ENCODE measurements at places on chromosomes 1 and 21.

- DNase-seq = no peak
Measured at GRCh38 chr1:231310391-231310934, 27.2 kb downstream of the EXOC8 start.

GRCh38 chr1:119713039-119713748 is 1.5 kb downstream of the PHGDH start:
- no peak for DNase-seq

GRCh38 chr1:92739669-92740524 is 45.0 kb downstream of the EVI5 start:
- DNase-seq = peak; percentile 49

DNA sequence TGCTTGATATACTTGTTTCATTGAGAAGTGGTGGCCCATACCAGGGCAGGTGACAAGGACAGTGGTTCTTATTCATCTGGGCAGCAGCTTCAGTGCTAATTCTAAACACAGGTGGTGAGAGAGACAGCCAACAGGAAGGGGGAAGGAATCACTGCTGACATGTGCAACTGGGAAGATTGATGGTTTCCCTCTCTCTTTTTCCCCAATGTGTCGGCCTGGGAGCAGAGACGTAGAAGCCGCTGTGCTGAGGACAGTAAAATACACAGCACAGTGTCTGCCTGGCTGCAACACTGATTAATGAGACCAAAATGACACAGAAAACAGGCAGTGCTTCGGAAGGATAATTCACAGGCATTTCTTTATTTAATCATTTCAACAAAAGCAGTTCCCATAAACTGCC is 48.8 kb downstream of the WARS2 start:
- DNase-seq = no peak

GRCh38 chr1:33338440-33339211 is 17.7 kb upstream of the A3GALT2 start:
- DNase-seq = no peak

DNA sequence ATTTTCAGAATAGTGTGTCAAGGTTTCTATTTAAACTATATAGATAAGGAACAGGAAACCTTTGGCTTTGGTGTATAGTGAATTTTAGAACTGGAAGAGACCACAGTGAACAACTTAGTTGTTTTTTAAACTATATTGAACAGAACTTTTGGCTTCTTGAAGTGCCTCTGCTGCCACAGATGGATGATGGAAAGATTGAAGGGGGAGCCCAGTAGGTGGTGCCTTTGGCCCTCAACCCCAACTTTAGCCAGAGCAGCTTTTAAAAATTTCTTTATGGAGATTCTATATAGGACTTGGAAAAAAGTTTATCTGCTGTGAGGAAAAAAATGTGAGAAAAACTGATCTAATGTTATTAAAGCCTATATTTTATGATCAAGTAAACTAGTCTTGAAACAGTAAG is 50.2 kb downstream of the SWT1 start:
- no peak for DNase-seq

GRCh38 chr1:9465640-9466039 is 73.6 kb upstream of the SLC25A33 start:
- no peak for DNase-seq

DNA sequence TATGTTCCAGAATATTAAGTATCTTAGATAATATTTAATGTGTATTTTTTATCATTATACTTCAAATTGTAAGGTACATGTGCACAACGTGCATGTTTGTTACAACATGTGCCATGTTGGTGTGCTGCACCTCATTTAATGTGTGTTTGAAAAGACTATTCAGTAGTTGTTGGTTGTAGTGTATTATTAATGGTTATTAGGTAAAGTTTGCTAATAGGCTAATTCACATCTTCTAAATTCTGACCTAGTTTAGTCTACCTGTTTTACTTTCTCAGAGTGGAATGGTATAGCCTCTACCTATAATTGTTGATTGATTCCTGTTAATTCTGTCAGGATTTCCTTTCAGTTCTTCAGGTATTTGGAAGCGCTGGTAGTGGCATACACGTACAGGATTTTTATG is 153.0 kb downstream of the NCAM2 start:
- no peak for DNase-seq

GRCh38 chr1:227928811-227929375 is 18.8 kb downstream of the WNT9A start:
- no peak for DNase-seq

DNA sequence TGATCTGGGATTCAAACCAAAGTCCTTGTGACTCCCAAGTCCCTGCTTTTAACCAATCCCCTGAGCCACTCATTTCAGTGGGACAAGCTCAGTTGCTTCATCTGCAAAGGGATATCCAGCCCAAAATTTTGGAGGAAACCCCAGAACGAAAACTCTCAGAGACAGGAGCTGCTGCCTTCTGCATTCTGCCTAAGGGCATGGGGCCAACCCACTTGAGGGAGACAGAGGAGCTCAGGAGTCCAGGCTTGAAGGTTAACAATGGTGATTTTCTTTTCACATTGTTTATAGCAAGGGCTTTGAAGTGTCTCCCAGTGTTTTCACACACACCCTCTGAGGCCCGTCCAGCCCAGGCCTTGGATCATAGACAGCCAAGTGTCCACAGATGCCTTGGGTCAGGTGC is 148.1 kb upstream of the CTTNBP2NL start:
- DNase-seq = no peak

GRCh38 chr1:43253173-43253572 is 16.6 kb upstream of the TMEM125 start:
- no peak for DNase-seq

DNA sequence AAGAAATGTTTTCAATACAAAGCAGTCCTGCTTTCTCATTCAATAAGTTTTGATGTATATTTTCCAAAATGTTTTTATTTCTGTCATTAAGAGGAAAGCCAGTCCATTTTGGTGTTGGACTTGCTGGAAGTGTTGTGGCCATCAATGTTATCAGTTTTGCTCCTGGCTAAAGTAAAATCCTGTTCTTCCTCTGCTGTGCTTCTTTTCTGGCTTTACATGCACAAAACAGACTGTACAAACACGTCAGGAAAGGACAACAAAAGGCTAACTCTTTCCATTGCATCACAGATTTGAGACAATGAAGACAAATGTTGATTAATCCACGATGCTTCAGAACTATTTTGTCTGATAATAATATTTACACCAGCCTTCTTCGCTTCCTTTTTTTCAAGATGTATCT is 735.4 kb downstream of the LTN1 start:
- DNase-seq = no peak

GRCh38 chr1:231584921-231585320 is 41.7 kb upstream of the DISC1 start:
- no peak for DNase-seq

- peak; percentile 38 for DNase-seq
Measured at GRCh38 chr1:188514917-188515316, 1686.2 kb downstream of the PLA2G4A start.

DNA sequence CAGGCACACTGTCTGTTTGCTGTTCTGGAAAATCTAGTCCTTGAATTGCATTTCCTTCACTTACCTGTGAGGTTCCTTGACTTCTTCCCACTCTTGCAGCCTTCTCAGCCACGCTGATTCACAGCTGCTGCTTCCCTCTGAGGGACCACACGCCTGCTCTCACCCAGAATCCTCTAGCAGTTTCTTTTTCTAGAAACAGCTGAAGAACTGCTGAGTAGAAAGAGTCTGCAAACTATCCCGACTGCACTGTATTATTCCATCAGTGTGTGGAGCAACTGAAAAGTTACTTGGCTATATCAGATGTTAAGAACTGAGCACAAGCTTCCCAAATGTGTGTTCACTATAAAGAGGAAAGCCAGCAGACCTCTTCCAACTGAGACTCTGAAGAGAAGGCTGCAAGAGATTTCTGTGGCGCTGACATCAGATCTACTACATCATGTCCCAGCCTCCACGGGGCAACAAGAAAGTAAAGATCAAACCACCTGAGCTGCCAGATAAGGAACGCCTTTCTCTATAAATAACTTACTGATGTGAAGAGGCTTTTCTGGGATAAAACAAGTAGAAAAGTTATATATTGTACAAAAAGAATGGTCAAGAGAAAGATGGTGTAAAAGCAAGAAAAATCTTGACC is 226.6 kb downstream of the RERE start:
- no peak for DNase-seq

- no peak for DNase-seq
Measured at GRCh38 chr21:39625211-39625895, 12.6 kb downstream of the B3GALT5 start.

- DNase-seq = no peak
Measured at GRCh38 chr1:33984906-33985565, 121.2 kb downstream of the HMGB4 start.

DNA sequence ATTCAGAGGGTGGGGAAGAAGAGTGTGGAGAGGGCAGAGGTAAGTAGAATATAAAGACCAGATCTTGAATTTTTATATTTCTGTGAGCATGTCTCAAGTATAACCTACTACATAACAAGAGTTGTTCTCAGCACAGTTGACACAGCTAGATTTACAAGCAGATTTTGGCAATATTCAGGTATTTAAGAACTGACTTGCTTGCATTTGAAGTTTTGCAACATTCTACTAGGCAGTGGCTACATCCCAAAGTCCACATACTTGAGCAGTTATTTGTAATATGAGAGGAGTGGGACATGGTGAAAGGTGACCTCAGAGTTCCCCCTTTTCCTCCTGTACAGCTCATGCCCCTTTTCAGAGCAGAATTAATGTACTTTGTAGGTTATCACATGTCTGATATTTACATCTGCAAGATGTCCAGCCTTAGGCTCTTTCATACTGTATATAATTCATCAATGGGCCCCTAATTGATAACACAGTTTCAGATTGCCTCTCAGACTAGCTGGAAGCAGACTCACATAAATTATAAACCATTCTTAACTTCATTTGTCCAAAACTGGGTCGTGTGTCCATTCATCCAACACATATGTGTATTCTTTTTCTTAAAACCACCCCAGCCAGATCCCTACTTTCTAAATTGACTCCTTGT is 136.7 kb upstream of the RAVER2 start:
- DNase-seq = no peak

- peak; percentile 15 for DNase-seq
Measured at GRCh38 chr21:38984982-38985567, 179.3 kb downstream of the ETS2 start.

DNA sequence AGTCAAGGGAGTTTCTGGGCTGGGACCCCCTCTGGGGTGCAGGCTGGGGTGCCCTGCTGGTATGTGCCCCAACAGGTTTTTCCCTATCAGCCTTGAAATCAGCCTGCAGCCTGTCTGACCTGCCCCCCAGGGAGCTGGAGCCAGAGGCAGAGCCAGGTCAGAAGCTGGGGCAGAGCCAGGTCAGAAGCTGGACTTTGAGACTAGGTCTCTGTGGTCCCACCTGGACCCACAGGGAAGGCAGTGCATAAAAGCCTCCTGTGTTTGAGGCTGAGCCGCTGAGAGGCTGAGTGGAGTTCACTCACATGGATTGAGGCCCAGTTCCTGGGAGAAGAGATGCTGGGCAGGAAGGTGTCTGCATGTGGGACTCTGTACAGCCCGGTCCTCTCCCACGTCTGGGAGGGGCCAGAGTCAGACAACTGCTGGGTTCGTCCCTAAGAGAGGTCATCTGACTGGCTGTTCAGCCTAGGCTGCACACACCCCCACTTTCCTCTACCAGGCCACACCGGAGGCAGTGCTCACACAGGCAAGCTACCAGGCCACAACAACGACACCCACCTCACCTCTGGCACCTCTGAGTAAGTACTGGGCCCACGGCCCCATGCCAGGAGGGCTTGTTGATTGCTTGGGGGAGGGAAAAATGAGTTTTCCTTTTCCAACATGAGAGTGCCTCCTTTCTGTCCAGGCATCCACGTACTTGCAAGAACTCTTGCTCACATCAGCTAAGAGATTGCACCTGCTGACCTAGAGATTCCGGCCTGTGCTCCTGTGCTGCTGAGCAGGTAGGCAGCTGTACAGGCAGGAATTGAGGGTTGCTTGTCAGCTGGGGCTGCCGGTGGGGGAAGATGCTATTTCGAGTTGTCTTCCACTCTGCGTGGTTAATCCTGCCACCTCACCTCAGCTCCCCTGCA is at the start of gene ANXA9:
ANXA9 (plus strand) TSS at position 488 of the 908 bp plus-strand sequence. CDS start 814 bp downstream, outside the sequence.
- peak; percentile 37 for DNase-seq

DNA sequence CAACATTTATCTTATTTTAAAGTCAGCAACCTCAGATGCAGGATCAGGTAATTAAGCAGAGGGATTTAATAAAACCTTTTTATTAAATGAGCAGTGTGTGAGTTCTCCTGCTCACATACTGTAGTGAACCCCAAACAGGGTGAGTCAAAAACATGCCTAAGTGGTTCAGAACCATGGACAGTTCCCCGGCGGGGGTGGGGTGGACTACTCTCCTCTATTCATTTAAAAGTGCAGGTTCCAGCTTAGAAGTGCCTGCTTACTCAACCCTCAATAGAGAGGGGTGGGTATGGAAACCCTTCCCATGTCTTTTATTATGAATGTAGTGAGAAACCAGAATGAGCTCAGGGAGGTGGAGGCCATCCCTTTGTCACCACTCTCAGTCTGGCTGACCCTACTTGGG is 397.9 kb downstream of the HHAT start:
- DNase-seq = no peak

- DNase-seq = no peak
Measured at GRCh38 chr1:185373813-185374529, 56.9 kb upstream of the IVNS1ABP start.

GRCh38 chr1:151085953-151086559 is 15.5 kb downstream of the GABPB2 start:
- DNase-seq = no peak

DNA sequence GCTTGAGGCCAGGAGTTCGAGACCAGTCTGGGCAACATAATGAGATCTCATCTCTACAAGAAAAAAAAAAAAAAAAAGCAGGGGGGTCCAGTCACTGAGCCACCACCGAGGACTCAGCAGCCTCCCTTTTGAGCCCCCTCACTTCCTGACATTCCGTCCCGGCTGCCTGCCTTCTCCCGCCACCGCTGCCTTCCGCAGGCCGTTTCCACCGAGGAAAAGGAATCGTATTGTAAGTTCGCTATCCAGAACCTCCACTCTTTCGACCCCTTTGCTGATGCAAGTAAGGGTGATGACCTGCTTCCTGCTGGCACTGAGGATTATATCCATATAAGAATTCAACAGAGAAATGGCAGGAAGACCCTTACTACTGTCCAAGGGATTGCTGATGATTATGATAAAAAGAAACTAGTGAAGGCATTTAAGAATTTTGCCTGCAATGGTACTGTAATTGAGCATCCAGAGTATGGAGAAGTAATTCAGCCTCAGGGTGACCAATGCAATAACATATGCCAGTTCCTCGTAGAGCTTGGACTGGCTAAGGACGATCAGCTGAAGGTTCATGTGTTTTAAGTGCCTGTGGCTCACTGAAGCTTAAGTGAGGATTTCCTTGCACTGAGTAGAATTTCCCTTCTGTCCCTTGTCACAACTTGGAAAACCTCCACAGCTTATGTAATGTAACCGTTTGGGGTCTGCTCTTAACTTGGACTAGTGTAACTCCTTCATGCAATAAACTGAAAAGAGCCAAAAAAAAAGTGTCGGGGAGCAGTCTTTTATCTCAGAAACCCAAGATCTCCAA is 55.6 kb downstream of the GLUL start:
- no peak for DNase-seq

DNA sequence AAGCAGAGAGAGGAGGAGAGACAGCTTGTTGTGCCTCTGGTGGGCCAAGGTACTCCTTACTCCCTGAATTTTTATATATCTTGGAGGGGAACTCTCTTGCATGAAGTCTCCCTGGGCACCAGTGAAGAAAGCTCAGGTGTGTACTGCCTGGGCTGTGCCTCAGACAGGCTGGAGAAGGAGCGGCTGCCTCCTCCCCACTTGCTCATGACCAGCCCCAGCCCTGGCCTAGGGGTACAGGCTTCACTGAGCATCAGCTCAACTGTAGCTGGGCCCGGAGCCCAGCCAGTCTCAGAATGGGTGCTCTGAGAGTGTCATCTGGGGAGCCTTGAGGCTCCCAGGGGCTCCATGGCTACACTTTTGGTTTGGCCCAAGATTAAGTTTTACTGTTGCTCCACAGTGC is 44.8 kb upstream of the TENT5C start:
- DNase-seq = no peak
